Fibroblast of lung (primary cell): ENCODE measurements at places on chromosomes 16 and 17.

- no peak for DNase-seq
Observed at GRCh38 chr17:59456428-59456827, 109.0 kb upstream of the DHX40 start.

GRCh38 chr16:75043175-75043895 lies 44.5 kb downstream of the ZNRF1 start:
- no peak for DNase-seq

GRCh38 chr17:21388066-21388465 lies 11.9 kb downstream of the KCNJ12 start:
- no peak for DNase-seq

DNA sequence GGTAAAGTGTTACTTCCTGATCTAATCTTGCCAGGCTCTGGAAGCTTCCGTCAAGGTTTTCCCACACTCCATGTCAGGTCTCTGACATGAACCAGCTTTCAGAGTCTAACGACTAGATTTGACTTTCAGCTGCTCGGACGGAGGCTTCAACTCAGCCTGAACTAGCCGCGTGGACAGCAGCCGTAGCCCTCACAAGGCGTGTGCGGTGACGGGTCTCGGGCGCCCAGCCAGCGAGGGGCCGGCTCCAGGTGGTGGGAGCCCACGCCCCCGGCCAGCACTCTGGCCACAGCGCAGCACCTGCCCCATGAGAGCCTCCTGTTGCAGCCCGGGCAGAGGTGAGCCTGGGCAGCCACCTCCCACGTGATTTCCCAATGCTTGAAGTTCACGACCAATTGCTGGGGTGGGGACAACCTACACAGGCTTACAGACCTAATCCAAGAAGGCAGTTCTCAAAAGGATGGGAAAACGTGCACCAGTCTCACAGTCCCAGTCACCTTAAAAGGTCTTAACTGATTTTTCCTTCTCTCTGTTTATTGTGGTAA lies 45.5 kb downstream of the TBC1D16 start:
- no peak for DNase-seq

DNA sequence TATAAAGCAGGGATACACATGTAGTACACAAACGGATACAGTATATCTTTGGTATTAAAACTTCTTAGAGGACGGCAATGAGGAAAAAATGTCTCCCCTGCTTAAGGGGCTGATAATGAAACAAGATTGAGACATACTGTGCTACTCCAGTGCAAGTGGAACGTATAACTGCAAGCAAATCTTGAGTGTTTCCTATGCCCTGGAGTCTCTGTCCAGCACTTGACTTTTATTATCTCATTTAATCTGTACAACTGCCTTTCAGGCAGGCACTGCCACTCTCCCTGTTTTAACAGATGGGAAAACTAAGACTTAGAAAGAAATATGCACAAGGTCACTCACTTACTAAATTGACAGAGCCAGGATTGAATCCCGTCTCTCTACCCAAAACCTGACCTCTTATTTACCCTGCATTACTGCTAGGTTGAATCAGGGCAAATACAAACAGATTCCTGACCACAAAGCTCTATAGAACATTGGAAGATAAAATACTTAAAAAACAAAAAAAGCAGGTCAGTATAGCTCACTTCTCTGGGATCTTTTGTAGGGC lies 28.7 kb downstream of the TMC5 start:
- no peak for DNase-seq

DNA sequence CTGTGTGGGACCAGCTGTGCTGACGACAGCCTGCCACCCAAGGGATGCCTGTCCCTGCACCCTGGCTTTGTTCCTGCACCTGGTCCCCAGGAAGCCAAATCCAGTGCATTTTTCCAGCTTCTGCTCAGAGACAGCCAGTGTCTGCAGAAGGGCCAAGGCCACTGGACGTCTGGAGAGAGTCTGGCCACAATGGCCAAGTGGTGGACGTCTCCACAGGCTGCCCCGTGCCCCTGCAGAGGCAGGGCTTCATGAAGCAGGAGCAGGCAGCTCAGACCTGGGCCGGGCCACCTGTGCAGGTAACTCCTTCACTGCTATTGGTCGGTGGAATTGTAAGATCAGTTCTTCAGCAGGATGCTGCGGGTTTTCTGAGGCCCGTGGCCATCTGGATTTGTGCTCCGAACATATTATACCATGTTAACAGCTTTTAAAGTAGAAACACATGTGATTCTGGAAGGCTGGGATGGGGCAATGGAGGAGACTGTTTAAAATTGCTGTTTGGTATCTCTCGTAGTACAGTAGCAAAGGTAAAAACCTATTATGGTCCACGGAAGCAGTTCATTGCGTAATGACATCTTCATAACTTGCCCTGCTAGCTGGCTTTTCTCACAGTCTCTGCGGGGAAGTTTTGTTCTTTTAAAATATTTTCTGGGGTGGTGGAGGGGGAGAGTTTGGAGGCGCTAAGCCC lies 185.3 kb downstream of the CCDC182 start:
- no peak for DNase-seq
